ENCODE measurements at places on chromosomes 11 and 22. TPM values are rescaled to one million over a fixed set of nuclear protein-coding genes. Genes with fewer than 3 reads are reported as not detected.
A peak's percentile ranks its signal among the peaks of the same experiment; 100 is the strongest.

The CARD18 gene
- total RNA-seq: not detected

The TP53AIP1 gene
- total RNA-seq: not detected

The ADM2 gene
- 7.4 TPM for total RNA-seq

The CD6 gene
- total RNA-seq: 271 TPM

The PIWIL4 gene
- 0.90 TPM for total RNA-seq

The EXPH5 gene
- 1.4 TPM for total RNA-seq

The GRAP2 gene
- 37.7 TPM for total RNA-seq

The YPEL1 gene
- 1.8 TPM for total RNA-seq

The MIAT gene
- total RNA-seq: 52.3 TPM

DNA sequence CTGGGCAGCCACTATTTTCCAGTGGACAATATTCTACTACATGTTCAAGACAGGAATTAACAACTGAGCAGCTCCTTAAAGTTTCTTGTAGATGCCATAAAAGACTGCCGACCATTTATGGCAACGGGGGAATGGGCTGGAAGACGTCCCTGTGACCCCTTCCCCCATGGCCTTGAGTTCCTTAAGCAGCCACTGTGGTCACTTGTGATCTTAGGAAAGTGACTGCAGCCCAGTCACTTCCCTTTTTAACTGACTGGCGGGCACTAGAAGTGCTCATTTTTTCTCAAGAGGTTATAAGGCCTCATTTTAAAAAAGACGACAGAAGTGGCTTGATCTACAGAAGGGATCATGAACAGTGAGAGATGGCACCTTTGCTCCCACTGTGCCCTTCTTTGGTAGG is 153.2 kb upstream of the NARS2 start:
- no peak for DNase-seq

GRCh38 chr11:34613552-34614056 is 7.3 kb upstream of the EHF start:
- no peak for DNase-seq

- no peak for DNase-seq
Measured at GRCh38 chr11:108559904-108560303, 33.7 kb downstream of the EXPH5 start.

GRCh38 chr11:22703040-22703439 is 36.6 kb downstream of the GAS2 start:
- DNase-seq: peak; percentile 18

GRCh38 chr11:130426223-130426836 is 2.1 kb downstream of the ADAMTS8 start:
- no peak for DNase-seq

- DNase-seq: no peak
Measured at GRCh38 chr11:43976863-43977262, 34.4 kb downstream of the C11orf96 start.

GRCh38 chr11:119942583-119943297 is 195.2 kb downstream of the TRIM29 start:
- no peak for DNase-seq

DNA sequence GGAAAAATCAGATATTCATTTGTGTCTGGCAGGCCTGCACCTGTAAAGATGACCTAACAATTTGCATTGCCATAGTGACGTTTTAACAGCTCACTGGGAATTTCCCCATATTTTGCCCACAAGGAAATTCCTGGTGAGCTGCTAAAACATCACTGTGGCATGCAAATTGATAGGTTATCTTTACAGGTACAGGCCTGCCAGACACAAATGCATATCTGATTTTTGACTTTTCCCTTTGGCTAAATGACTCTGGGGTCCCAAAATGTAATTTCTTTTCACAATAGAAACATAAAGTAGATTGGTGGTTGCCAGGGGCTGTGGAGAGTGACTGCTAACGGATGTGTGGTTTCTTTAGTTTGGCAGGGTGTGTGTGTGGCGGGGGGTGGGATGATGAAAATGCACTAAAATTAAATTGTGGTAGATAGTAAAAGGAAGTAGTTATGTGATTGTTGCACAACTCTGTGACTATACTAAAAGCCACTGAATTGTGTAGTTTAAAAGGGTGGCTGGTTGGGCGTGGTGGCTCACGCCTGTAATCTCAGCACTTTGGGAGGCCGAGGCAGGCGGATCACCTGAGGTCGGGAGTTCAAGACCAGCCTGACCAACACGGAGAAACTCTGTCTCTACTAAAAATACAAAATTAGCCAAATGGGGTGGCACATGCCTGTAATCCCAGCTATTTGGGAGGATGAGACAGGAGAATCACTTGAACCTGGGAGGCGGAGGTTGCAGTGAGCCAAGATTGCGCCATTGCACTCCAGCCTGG is 18.5 kb upstream of the FEZ1 start:
- peak; percentile 79 for DNase-seq

GRCh38 chr11:128500493-128500892 is 86.9 kb downstream of the ETS1 start:
- no peak for DNase-seq

- DNase-seq: no peak
Measured at GRCh38 chr11:66316849-66317251, at the start of gene CD248. Gene CD248, minus strand, starts transcription at chr11:66317044. Its CDS starts 17 bp downstream, at chr11:66317027.

GRCh38 chr11:27496461-27496860 is 10.1 kb downstream of the LIN7C start:
- DNase-seq: no peak

GRCh38 chr22:48069256-48069655 is 1306.8 kb downstream of the TBC1D22A start:
- DNase-seq: no peak

GRCh38 chr22:37300551-37301017 is 18.3 kb downstream of the CYTH4 start:
- peak; percentile 64 for DNase-seq

- peak; percentile 69 for DNase-seq
Measured at GRCh38 chr11:396948-397548, 3.0 kb downstream of the PKP3 start.
